Stimulated activated CD8-positive, alpha-beta memory T cell treated with anti-CD3 and anti-CD28 coated beads, Interleukin-15, amount 100 ng/mL, for 24 hours (primary cell): ENCODE measurements at places on chromosomes 6 and 20.

DNA sequence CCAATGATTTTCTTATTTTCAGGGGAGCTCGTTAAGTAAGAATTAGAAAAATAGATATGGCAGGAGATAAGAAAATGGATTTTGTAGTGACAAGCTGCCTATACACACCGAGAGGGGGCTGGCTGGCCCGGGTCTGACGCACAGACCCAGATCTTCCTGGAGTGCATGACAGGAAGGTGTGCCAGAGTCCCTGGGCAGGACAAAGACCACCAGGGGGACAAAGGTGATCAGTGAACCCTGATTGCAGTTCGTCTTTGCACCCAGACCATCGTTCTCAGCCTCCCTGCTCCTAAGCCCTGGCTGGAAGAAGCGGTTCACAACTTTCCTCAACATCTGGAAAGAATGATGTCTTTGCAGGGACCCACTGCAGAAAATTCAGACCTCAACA lies 24.3 kb downstream of the CDH22 start:
- DNase-seq = no peak

GRCh38 chr6:12749531-12750379 lies 33.2 kb downstream of the PHACTR1 start:
- no peak for DNase-seq

DNA sequence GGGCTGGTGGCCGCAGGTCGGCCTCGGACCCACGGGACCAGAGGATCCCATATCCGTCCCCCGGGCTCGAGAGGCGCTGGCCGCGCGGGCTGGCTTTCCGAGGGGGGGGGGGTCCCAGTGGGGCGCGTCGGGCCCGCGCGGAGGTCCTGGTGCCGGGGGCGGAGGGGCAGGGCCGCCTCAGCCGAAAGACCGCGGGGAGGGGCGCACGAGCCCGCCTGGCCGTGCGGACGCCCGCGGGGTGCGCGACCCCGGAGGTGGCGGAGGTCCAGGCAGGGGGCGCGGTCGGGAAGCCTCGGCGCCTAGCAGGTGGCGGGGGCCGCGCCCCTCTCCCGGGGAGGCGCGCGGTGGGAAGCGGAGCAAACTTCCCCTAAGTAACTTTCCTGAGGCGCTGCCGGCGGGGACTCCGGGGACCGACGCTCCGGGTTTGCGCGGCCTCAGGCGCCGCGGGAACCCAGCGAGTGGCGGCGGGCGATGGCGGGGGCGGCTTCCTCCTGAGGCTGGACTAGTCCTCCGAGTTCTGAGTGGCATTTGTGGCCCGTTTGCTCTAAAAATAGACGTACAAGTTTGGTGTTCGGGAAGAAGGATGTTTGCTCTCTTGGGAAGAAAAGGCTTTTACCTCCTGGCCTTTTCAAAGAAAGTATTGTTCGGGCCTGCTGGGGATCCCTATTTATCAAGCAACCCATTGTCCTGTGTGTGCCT lies 26.5 kb upstream of the BTBD3 start:
- DNase-seq = no peak

- no peak for DNase-seq
Observed at GRCh38 chr6:135411339-135411738, 86.2 kb downstream of the AHI1 start.

- no peak for DNase-seq
Observed at GRCh38 chr6:105301756-105302616, 100.9 kb downstream of the PREP start.

DNA sequence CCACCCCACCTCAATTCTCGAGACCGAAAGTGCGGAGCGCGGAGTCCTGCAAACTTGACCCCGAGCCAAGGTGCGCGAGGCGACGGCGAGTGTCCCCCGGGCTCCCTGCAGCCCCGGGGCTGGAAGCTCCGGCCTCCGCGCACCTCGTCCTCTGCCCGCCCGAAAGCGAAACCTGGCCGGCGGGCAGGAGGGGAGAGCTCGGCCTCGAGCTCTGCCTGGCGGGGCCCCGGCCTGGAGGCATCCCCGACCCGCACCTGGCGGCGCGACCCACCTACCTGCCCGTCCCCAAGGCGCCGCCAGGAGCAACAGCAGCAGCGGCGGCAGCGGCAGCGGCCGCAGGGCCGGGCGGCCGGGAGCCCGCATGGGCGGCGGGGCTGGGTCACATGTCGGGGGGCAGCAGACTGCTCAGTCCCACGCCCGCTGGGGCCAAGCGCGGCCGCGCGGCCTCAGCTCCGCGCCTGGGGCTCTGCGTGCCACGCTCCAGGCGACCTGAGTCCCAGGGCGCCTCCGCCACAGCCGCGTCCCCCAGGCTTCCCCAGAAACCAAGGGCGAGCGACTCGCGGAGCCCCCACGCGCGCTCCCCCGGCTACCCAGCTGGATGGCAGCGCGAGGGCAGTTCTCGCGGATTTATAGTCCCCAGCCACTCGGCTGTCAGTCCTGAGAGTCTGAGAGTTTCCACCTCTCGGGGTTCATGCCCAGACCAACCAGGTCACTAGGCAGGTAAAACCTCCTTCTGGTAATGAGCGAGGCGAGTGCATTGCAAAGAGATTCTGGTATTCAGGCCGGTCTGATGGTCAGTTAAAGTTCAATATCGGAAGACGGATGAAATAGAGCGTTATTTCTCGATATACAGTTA lies at the start of gene IL20RA:
TSS of gene IL20RA (minus strand) at position 600 of the 856 bp plus-strand sequence. CDS start at position 363, 237 bp downstream.
- DNase-seq = no peak

DNA sequence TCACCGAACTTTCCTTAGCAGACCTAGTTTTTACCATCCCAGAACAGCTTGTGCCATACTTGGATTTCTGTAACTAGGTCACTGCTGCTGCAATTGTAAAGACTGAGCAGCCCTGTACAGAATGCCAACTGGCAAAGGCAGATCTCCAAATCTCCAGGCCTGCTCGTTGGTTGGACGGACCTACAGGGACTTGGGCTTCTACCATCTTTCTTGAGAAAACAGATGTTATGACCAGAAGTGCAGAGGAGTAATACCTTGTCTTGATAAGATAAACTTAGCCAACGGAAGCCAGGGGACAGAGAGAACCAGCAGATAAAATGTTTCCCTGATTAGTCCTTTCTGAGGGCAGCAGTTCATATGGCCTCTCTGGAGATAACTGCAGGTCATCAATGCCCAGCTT lies 304.1 kb downstream of the RFPL4B start:
- no peak for DNase-seq

DNA sequence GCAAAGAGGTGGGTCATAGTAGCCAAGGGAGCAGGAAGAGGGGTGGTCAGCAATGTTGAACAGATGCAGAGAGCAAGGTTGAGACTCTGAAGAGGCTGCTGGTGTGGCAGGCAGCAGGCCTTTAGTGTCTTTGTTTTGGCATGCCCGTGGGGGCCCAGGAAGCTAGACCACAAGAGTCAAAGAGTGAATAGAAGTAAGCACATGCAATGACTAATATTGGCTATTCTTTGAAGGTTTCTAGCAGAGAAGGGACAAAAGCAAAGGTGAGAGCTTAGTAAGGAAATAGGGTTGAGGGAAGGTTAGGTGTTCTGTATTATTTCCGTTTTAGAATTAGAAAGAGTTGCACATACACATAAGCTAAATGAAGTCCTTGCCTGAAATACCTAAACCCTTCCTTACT lies 18.8 kb downstream of the TDRD6 start:
- DNase-seq = no peak

- no peak for DNase-seq
Observed at GRCh38 chr6:136709429-136709828, 82.8 kb downstream of the MAP3K5 start.

GRCh38 chr6:43490523-43490939 lies 13.2 kb downstream of the TJAP1 start:
- DNase-seq = no peak
